ENCODE measurements at places on chromosomes 7 and 10.

GRCh38 chr7:49775949-49776443, 2.6 kb downstream of the VWC2 start:
- no peak for DNase-seq

- DNase-seq = no peak
Measured at GRCh38 chr10:1054684-1055083, 1.5 kb upstream of the WDR37 start.

DNA sequence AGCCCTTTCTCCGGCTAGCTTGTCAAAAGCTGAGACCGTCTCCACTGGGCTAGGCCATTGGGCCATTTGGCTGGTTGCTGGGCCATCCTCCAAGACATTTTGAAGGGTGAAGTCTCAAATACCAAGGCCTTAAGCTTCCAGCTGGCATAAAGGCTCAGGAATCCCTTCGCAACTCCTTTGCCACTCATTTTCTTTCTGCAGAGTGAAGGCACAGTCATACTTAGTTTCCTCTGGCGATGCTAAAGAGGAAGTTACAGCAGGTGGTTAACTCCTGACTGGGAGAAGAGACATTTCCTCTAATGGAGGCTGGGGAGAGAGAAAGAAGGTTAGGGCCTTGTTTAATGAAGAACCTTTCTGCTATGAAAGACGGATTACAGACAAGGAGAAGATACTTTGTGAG, 4.8 kb upstream of the REPIN1 start:
- no peak for DNase-seq

DNA sequence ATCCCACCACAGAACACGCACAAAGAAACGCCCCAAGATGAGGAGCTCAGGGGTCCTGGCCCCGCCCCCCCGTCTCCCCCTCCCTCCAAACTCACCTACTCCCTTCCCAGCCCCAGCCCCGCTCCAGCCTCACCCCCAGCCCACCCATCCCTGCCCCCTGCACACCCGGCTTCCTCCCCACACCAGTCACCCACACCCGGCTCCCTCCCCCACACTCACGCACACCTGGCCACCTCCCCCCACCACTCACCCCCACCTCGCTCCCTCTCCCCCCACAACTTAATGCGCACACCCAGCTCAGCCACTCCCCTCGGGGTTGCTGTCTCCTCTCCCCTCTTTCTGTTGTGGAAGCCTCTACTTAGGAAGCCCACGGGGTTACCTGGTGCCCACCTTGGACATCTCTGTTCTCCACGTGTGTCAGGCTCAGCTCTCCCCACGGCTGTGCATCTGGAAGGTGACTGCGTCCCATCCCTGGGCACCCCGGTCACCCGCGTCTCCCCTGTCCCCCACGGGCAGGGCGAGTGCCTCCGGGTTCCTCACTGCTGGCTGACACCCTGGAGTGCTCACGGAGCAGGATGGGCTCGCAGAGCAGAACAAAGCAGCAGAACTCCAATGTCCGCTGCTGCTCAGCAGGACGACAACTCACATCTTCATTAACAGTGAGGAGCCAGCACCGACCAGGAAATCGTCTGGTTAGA, 166.8 kb downstream of the USP6NL start:
- no peak for DNase-seq

DNA sequence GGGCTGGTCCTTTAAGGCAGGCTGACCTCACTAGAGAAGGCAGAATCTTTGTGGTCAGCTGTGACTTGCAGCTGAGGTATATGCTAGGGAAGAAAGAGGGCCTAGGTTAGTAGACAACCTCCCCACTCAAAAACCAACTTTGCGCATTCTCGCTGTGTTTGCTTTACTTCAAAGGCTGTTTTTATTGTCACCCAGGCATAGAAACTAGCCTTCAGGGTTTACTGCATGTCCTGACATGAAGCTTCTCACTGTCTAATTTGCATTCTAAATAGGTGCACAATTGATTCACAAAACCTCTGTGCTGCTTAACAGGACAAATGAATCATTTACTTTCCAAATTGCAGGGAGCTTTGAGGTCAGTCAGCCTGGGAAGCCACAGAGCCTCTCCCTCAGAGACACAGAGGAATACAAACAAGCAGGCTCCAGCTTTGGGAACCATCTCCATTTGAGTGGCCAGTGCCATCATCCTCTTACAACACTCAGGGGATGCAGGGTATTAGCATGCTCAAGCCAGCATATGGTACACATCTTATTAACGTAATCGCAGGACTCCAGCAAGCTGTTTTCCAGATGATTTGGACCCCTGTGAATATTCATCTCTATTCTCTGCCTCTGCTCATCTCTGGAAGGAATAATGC, 596.4 kb upstream of the GHITM start:
- DNase-seq = no peak

DNA sequence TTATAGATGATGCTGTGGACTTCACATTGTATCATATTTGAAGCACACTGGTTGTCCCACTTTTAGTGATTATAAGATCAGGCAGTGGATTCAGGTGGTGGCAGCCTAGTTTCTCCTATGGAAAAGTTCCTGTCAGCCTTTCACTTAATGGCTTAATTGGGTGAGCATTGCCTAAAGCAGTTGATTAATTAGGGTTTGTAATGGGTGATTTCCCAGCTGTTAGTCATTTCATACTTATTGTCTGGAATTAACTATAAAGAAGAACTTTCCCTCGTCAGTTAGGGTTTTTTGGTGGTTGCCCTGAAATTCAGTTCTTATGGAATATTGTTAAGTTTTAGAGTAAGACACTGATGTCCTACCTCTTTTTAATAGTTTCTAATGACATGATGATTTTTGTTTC, 78.8 kb downstream of the SLC25A40 start:
- DNase-seq = no peak

Data from stimulated activated CD4-positive, alpha-beta T cell treated with anti-CD3 and anti-CD28 coated beads, TNF-alpha, amount 100 ng/mL, for 24 hours (primary cell).